ENCODE measurements at places on chromosomes 16 and 17.

GRCh38 chr16:19840524-19841110 is 44.0 kb downstream of the GPRC5B start:
- DNase-seq: no peak

GRCh38 chr17:67043283-67043682 is 1.1 kb upstream of the CACNG1 start:
- no peak for DNase-seq

DNA sequence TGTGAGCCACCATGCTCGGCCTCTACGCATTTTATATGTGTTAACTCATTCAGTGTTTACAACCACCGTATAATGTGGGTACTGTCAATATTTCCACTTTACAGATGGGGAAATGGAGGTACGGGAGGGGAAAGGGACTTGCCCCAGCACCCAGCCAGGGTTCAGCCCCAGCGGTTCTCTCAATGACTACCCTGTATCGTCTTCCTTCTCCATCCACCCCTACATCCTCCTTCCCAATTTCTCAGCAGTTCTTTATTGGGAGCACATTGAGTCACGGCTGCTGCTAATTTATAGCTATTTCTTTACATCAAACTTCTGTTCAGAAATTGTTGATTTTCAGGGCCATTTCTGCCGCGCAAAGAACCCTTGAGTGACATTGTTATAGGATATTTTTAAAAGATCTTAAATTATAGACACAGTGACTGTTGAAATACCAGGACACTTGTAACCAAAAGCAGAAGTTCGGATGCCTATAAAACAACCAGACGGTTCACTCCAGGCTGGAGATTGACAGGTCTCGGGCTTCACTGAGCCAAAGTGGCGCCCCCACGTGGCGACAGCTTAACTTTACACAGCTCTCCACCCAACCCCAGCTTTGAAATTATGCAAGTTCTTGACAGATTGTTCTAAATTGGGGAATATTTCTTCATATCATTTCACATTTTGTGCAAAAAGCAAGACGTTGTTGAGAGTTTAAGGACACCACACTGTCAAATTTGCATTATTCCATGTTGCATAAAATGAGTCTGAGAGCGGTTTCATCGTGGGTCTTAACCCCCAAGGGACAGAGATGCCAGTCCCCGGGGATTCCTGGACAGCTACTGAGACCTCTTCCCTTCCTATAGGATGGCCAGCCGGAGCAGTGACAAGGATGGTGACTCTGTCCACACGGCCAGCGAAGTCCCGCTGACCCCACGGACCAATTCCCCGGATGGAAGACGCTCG is 11.8 kb downstream of the SYT17 start:
- DNase-seq: peak; percentile 46

DNA sequence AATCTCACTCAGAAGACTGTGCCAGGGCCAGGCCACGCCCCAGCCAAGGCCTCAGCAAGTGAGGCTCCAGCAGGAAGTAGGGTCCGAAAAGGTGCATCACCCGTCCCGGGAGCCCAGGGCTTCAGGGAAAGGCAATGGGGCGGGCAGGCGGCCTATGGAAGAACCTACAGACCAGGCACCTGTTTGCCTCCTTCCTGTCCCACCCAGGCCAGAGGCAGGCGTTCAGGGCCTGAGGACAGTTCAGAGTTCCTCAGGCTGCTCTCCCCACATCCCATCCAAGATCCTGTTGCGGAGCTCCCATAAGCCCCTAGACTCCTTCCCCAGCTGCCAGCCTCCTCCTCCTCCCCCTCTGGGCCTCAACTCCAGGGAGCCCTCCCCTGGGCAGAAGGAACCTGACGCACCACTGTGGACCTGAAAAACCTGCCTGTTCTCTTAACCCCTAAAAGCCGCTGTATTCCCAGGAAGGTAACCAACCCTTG is 2.3 kb downstream of the CLUH start:
- peak; percentile 87 for DNase-seq

DNA sequence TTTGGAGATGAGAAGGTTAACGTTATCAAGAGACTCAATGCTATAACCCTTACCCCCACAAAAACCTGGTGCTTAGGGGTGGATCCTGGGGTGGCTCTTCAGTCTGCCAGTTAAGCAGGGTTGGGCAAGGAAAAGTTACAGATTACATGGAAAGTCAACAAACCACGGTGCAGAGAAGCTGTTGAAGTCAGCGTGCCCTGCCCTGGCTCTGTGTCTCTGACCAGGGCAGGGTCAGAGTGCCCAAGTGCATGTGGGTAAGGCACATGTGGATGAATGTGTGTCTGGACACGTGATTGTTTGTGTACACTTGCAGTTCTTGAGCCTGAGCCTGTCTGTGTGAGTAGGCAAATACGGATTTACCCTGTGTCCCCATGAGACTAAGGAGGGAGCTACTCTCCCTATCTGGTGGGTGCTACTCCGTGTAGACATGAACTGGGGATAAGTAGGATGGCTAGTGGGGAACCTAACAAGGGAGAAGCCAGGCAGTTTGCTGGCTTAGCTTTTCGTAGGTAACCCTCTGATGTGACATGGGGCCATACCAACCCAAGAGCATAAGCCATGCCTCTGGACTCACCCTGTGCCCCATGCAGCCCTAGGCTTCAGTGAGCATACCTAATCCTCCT is 5.5 kb downstream of the IGFBP4 start:
- peak; percentile 74 for DNase-seq

DNA sequence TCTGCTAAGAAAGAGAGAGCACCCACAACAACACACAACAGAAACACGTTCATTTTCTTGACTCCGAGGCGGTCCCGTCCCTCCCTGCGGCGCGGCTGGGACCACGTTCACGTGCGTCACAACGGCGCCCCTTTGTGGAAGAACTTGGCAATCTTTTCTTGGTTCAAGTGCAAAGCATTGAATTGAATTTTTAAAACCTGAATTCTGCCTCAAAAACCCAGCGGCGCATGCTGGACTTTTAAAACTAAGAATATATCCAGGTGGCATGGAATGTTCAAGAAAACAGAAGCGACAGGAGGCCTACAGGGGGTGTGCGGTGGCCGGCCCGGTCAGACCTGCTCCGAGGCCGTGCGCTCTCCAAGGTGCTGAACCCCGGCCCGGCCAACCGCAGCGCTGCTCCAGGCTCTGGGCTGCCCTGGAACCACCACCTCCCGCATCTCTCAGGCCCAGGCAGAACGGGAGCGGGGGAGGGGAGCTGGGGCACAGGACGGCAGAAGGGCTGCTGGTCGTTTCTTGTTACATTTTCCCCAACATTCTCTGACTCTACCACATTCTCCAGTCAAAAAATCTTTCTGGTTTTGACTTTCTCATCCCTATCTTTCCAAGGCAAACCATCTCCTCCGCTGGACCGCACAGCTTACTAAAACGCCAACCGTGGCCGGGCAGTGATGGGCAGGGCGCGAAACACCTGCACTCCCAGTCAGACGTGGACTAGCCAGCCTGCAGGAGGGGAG is 3.4 kb upstream of the HEXD start:
- peak; percentile 63 for DNase-seq

DNA sequence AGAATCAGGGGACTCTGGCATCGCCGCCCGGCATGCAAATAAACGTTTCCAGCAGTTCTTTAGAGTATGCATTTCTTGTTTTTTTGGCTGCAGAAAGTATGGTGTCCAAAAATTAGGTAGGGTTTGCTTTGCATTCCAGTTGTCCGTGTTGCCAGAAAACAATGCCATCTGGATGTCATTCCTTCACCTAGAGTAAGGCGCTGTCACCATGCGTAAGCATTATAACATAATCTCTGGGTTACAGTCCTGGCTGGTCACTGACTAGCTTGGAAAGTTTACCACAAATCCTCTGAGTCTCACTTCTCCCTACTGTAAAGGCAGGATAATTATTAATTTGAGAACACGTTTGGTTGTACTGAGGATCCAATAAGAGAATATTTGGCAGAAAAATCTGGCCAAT is 457.7 kb downstream of the XYLT1 start:
- no peak for DNase-seq

GRCh38 chr16:89242795-89243200 is 25.3 kb downstream of the ZNF778 start:
- DNase-seq: no peak

- no peak for DNase-seq
These were observed 237.5 kb upstream of the SALL1 start for GRCh38 chr16:51388516-51388951.

DNA sequence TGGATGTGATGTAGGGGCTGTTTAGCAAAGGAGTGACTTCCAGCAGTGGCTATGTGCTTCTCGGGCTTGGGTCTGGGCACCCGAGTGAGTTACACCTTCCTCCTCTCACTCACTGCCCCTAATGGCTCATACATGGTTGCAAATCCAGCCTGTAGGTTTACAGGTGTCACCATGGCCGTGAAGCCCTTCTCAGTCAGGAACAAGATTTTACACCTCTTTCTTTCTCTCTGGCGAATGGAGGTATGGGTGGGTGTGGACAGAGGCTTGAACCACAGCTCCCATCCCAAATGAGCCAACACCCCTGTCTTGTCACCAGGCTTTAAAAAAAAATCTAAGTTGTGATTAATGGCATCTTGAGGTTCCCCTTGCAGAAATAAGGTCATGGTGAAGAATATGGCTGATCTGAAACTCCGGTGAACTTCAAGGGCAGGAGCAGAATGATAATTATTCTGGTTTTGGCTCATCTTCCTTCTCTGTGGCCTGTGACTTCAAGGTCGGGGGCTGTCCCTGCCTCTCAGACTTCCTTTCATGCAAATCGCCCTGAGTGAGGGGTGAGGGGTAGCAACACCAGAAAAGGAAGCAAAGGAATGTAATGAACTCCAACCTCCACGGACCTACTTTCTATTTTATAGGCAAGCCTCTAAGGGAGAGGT is 331.2 kb downstream of the MAF start:
- DNase-seq: no peak

GRCh38 chr17:77322514-77323412 is 182.0 kb downstream of the SEC14L1 start:
- DNase-seq: peak; percentile 97

DNA sequence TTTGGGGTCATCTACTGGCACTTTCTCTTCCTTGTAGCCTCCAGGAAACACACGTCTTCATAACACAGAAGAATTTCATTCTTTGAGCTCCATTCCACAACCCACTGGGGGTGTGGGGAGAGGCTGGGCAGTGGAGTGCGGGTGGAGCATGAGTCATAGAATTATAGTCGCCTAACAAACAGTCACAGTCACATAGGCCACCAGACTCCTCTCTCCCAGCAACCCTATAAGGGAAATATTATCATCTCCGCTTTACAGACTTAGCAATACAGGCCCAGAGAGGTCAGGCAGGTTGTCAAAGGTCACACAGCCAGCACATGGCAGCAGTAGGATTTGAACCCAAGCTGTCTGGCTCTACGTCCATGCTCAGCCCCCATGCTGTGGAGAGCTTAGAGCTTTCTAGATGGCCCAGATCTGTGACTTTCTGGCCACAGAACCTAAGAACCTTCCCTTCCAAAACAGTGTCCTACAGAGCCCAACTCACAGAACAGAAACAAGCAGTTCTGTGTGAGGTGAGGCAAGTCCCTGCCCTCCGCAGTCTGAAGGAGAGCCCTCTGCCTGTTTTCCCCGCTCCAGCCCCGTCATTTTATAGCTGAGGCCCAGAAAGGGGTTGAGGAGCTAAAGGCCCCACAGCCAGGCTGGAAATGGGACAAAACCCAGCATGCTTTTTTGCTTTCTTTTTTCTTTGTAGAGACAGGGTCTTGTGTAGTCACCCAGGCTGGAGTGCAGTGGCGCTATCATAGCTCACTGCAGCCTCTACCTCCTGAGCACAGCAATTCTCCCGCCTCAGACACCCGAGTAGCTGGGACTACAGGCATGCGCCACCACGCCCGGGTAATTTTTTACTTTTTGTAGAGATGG is 10.7 kb upstream of the LITAF start:
- peak; percentile 81 for DNase-seq
